T-helper 9 cell (primary cell): ENCODE measurements at places on chromosomes 12 and 14.

DNA sequence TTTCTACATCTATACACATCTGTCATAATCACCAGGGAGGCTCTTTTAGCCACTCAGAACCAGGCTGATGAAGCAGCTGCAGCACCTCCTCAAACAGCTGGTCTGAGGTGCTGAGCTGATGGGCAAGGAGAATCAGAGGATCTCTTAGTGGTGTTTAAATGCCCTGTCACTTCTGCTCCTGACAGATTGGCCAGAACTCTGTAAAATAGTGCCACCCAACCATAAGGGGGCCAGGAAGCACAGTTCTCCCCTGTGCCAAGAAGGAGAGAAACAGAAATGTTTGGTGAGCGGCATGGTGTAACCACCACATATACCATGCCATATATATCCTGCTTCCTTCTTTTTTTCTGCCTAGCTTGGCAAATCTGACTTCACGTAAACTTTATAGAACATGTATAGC is 12.8 kb downstream of the SOCS2 start:
- DNase-seq, result no peak

DNA sequence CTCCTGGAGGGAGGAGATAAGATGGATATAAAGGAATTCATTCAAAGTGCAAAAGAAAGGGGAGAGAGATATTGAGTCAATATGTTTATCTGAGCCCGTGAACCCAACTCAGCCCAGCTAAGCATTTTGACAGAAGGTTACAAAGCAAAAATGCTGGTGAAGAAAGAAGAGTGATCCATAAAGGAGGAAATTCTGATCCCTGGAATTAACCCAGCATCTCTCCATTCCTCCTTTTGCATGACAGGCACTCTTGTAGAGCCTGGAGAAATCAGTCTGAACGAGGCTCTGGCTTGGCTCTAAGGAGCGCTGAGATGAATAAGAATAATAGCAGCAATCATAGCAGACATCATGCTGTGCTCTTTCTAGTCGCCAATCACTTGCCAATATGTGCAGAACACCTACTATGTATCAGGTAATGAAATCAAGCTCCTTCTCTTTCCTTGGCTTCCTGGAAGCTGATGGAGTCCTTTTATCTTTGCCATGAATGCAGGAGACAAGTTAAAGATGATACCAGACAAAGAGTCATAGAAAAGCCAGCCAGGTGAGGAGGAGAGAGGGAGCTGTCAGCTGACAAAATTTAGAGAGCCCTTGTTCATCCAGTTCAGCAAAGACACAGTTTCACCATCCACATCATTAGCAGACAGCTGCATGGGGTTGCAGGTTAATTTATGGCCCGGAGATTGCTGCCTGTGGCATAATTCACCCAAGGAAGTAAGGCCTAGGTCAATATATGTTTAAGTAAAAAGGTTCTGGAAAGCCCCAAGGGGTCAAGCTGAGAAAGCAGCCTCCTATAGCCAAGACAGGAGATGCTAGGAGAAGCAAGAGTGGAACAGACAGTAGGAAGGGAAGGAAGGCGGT is 476.5 kb upstream of the TBX3 start:
- DNase-seq, result no peak

GRCh38 chr12:24062642-24063245 is 113.3 kb upstream of the SOX5 start:
- DNase-seq, result no peak

- no peak for DNase-seq
These were observed 7.8 kb downstream of the FNTB start for GRCh38 chr14:64994540-64994939.

- DNase-seq, result no peak
These were observed 253.9 kb upstream of the ARID2 start for GRCh38 chr12:45475594-45475993.

- no peak for DNase-seq
These were observed 431.6 kb downstream of the ZFP36L1 start for GRCh38 chr14:68361231-68361630.

DNA sequence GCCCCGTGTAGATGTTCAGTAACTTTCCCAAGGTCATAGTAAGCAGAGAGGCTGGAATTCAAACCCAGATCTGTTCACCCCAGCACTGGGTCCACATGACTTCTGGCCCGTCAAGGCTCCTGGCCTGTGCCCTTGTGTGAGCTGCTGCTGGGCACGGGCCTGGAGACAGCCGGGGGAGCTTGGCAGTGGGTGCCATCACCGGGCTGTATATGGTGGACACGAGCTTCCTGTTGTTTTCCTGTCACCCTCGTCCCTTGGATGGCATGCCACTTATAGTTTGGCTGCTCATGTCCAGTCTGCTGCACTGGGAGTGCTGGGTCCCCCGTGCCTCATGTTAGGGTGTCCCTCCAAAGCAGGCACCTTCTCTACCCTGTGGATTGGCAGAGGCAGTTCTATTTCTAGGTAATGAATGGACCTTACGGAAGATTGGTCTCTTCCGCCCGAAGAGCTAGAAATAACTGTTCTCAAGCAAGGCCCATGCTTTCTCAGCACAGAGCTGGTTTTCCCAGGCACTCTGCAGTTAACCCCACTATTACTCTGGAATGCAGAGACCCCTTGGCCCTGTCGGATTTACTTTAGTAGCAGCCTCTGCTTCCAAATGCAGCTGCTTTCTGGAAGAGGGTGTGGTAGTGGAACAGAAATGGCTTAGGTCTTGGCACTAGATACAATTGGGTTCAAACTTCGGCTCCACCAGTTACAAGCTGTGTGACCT is 44.3 kb downstream of the ELK3 start:
- no peak for DNase-seq

GRCh38 chr12:9626291-9626690 is 18.6 kb upstream of the KLRB1 start:
- no peak for DNase-seq

- no peak for DNase-seq
These were observed 19.3 kb upstream of the MMP17 start for GRCh38 chr12:131808744-131809371.
